Right lung (tissue), 10 donors: ENCODE measurements at places on chromosomes 6 and 20. TPM values are rescaled to one million over a fixed set of nuclear protein-coding genes. Genes with fewer than 3 reads are reported as not detected.
A peak's percentile ranks its signal among the peaks of the same experiment; 100 is the strongest.

Gene UBD
- 0.68 TPM for polyA plus RNA-seq

DNA sequence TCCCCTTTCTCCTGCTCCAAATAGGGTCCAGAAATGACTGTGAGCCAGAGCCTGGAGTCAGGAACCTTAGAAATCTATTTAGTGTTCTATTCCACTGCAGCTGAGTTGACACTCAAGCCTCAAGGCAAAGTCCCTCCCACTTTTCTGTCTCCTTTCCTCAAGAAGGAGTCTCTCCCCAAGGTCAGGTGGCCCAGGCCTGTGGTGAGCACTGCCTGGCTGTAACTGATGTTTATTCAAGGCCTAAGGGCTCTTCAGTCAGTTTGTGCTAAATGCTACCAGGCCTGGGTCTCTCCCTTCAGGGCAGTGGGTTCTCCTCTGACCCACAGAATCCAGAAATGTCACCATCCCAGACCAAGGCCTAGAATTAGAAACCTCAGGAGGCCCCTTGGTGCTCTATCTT is 1042.9 kb upstream of the EPHA7 start:
- no peak for DNase-seq

GRCh38 chr20:8844179-8844578 is 224.7 kb upstream of the PLCB4 start:
- DNase-seq = no peak

Gene KCNK5
- 27.9 TPM for polyA plus RNA-seq

Gene MYCT1
- 27.6 TPM for polyA plus RNA-seq

DNA sequence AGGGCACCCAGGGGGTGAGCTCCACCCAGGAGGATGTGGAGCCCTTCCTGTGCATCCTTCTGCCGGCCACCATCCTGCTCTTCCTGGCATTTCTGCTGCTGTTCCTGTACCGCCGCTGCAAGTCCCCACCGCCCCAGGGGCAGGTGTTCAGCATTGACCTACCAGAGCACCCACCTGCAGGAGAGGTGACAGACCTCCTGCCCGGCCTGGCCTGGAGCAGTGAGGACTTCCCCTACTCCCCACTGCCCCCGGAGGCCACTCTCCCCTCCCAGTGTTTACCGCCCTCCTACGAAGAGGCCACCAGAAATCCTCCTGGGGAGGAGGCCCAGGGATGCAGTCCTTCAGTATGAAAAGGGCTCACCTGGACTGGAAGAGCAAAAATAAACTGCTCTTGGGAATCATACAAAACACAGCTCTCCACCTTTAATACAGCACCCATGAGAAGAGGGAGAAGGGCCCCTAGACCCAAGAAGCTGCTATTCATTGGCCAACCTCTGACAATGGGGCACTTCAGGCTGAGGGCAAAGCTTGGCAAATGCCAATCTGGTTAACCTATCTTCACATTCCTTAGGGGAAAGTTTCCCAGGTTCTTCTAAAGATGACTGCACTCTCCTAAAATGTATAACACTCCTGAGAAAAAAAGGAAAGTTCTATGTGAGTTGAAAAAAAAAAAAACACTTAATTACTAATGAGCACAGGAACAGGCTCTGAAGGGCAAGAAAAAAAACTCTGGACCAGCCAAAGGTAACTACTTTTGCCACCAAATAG is 5.0 kb downstream of the SMIM28 start:
- DNase-seq = no peak

DNA sequence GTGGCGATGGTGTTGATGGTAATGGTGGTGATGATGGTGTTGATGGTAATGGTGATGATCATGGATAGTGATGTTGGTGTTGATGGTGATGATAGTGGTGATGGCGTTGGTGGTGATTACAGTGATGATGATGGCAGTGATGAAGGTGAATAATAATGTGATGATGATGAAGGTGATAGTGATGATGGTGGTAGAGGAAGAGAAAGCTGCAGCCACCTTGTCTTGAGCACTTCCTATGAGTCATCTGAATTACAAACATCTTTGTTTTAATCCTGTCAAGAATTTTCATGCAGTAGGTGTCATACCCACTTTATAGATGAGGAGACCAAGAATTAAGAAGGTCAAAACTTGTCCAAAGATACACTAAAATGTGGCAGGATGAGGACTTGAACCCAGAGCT is 242.4 kb downstream of the TAF4 start:
- DNase-seq = no peak

Gene TOP1
- polyA plus RNA-seq = 79.1 TPM

DNA sequence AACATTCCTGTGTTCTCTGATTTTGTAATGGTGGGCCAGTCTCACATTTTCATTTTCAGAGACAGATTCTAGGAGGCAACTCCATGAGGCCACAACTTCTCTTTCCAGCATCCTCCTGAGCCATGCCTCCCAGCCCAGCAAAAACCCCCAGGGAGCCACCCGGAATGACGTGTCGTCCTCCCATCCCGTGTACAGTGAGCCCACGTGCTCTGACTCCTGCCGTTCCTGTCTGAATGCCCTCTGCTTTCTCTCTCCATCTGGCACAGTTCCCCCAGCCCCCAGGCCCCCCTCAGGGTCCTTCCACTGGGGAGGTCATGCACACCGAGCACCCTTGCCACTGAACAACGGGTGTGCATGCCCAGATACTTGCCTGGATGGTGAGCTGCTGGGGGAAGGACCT is 38.0 kb downstream of the C20orf203 start:
- no peak for DNase-seq

DNA sequence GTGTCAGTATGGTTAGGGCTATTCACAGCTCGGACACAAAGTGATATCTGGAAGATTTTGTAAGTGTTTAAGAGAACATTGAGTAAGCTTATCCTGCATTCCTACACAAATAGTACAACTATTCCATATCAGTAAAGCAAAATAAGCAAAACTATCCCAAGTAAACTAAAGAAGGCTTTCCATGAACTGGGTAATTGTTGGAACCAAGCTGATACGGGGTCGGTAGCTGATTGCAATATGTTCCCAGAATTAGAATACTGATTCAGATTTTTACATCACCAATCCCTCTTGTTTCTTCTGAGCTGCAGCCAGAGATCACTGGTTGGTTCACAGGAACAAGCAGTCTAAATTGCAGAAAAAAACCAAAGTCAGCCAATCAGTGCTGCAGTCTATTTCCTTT is 54.1 kb downstream of the CDS2 start:
- no peak for DNase-seq

GRCh38 chr6:68239034-68239433 is 396.0 kb upstream of the ADGRB3 start:
- no peak for DNase-seq

Gene SLC22A1
- polyA plus RNA-seq = 0.42 TPM

DNA sequence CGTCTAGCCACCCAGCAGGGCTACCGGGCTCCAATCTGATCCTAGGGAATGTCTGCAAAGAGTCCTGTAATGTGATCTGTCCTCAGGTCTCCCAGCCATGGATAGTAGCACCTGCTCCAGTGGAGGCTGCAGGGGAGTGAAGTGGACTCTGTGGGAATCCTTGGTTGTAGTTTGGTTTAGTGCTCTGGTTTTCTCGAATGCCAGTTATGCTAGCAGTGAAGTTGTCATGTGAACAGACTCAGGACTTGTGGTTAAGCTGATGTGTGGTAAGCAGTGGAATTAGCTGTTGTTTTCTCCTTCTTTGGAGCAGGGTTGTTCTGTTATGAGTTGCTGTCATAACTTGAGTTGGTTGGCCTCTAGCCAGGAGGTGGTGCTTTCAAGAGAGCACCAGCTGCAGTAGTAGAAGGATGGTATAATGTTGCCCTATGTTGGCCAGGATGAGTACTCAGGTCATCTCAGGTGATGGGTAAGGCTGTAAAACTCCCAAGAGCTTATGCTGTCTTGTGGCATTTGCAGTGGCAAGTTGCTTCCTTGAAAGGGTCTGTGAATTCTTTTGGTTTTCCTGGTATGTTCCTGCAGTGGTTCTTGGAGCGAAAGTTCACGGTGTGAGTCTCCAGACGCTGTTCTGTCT is 390.2 kb downstream of the UTRN start:
- no peak for DNase-seq

Gene SLC17A1
- 0.18 TPM for polyA plus RNA-seq

Gene ADAM33
- polyA plus RNA-seq = 10.2 TPM

DNA sequence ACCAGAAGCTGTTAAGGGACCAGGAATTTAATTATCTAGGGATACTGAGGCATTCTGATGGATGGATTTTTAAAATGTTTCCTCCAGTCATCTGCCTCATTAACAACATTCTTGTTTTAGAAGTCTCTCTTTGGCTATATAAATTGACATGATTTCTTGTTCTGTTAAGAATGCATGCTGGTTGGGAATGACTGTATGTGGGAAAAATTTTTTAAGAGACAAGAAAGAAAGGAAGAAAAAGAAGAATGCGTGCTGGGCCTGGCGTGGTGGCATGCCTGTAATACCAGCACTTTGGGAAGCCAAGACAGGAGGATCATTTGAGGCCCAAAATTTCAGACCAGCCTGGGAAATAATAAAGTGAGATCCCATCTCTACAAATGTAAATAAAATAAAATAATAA is 203.6 kb downstream of the GJA1 start:
- DNase-seq = no peak

DNA sequence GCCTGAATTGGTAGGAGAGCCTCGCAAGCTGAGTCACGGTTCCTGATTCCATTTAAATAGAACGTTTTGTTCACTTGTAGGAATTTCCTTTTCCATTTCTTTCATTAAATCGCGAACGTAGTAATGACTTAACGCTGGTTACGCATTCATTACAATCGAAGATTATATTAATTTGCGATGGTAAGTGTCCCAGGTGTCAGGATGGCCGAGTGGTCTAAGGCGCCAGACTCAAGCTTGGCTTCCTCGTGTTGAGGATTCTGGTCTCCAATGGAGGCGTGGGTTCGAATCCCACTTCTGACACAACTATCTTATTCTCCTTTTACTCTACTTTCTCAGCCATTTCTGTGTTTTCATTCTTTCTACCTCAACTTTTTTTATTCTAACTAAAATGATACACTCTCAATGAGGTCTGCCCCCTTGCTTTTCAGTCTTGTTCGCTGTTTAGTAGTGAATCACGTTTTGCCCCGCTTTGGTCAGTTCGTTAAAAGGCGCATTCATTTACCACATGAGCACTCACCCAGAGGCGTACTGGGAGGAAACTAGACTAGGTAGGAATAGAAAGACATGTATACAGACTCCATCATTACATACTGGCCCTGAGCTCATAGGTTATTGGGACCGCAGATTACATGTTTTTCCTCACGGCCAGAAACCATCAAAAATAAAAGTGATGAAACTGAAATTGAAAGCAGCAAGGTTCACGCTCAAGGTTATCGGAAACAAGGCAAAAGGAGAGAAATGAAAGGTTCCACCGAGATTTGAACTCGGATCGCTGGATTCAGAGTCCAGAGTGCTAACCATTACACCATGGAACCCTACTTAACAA is 17.3 kb upstream of the TRIM27 start:
- DNase-seq = peak; percentile 82

DNA sequence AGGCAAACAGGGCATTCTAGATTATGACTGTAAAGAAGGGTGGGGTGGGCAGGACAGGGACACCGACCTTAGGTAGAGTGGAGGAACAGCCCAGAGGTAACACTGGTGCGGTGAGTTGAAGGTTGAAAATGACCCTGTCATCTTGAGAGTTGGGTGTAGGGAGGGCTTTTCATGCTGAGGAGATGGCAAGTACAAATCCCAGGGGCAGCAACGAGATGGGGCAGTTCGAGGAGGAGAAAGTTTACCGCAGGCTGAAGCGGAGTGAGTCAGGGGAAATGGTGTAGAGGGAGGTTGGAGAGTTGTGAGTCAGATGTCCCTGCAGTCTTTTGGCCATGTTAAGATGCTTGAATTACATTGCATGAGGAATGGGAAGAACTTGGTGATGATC is 101.1 kb downstream of the HIVEP1 start:
- DNase-seq = no peak

GRCh38 chr20:48659858-48660257 is 167.9 kb downstream of the PREX1 start:
- DNase-seq = no peak

Gene PPIL6
- polyA plus RNA-seq = 10.0 TPM

DNA sequence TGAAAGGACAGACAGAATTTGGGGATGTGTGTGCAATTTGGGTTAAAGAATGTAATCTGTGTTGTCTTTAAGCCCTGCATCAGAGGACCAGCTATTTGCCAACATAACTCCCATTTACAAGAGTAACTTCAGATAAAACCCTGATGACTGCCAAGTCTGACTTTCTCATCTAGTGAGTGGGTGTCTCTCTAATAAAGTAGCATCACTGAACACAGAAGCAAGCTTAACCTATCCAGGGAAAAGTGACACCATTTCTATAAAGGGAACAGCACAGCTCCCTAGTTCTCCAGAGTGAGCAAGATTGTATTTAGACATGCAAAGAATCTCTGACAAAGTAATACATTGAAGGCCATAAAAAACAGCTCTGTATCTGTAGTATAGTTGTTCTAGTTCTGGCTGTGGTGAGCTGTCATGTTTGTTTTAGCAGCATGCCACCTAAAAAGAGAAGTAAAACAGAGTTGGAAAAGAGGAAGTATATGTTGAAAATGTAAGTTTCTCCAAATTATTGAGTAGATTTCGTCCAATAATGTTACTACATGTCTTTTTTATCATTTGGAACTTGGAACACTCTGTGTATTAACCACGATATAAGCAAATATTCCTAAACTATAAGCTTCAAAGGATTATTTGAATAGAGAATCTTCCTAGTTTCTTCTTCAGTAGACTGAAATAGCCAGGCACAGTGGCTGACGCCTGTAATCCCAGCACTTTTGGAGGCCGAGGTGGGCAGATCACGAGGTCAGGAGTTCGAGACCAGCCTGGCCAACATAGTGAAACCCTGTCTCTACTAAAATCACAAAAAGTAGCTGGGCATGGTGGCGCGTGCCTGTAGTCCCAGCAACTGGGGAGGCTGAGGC is 8.8 kb upstream of the PIM1 start:
- DNase-seq = no peak

GRCh38 chr20:45970646-45971424 is 1.2 kb downstream of the ZNF335 start:
- DNase-seq = no peak

DNA sequence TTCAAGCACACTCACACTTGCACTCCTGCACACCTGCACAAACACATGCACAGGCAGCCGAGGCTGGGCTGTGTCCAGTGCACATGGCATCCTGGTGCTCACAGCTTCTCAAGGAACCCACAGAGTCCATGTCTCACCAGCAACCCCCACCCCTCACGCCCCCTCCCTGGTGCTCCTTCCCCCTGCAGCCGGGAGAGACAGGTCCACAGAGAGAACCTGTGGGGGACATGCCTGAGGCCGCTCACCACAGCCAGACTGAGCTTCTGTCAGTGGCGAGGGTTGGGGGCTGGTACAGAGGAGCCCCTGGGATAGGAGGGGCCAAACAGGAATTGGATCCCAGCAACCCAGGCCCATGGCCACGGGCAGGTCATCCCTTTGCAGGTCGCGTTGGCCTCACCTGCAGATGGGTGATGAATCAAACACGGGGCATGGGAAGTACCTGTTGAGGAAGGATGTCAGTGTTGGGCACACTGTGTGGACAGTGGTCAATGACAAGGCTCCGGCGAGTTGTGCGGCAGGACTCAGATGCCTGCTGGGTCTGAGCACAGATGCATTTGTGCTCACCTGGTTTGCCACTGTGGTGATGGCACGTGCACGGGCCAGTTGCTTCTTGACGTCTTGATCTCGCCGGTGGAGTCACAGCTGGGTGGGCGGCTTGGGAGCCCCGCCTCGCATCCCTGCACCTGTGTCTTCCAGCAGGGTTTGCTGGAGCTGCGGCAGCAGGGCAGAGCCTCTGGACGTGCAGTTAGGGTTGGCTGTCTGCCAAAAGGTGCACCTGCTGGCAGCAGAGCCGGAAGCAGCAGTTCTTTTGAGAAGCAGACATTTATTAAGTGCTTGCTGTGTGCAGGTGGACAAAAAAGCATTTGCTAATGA is 113.0 kb downstream of the ERMARD start:
- DNase-seq = no peak

Gene WFDC12
- polyA plus RNA-seq = not detected

- no peak for DNase-seq
These were observed at the start of gene SLC17A9 for GRCh38 chr20:62952373-62952967. TSS of gene SLC17A9 (plus strand) at chr20:62952709. CDS start at chr20:62952831, 122 bp downstream.

Gene SRSF12
- polyA plus RNA-seq = 13.0 TPM

Gene GRM4
- 0.60 TPM for polyA plus RNA-seq
